ENCODE measurements at places on chromosomes 5 and 9. TPM values are rescaled to one million over a fixed set of nuclear protein-coding genes. Genes with fewer than 3 reads are reported as not detected.

Gene PCDH1
- total RNA-seq = 6.3 TPM

Gene GEMIN5
- 11.4 TPM for total RNA-seq

Gene SYNPO
- total RNA-seq = not detected

Gene SLC34A3
- total RNA-seq = 0.11 TPM

Gene ARL15
- total RNA-seq = 29.4 TPM

Gene LCN10
- total RNA-seq = not detected

Gene RXFP3
- not detected for total RNA-seq

Gene FST
- 26.6 TPM for total RNA-seq

Gene IFNB1
- total RNA-seq = not detected

Gene ZFP37
- 0.33 TPM for total RNA-seq

Gene TMEM215
- total RNA-seq = not detected

Gene LHX3
- not detected for total RNA-seq

Gene ITK
- not detected for total RNA-seq

Gene TUSC1
- 18.1 TPM for total RNA-seq

Gene SYK
- 0.33 TPM for total RNA-seq

Gene TYRP1
- 0.33 TPM for total RNA-seq

Gene LOX
- 7.9 TPM for total RNA-seq

Gene INSL6
- not detected for total RNA-seq

Gene PFN3
- not detected for total RNA-seq

Gene MFAP3
- 78.5 TPM for total RNA-seq

Gene CATSPER3
- not detected for total RNA-seq

Gene OTULINL
- 27.5 TPM for total RNA-seq

Gene GABRA1
- total RNA-seq = not detected

Gene WWC1
- total RNA-seq = 24.3 TPM

Gene CSF2
- total RNA-seq = not detected

Gene CKS2
- 64.0 TPM for total RNA-seq

Gene FBXO10
- 8.6 TPM for total RNA-seq

Gene PNPLA7
- 4.7 TPM for total RNA-seq

Gene SLC27A4
- total RNA-seq = 9.0 TPM

Gene CHSY3
- 9.5 TPM for total RNA-seq

All from placental epithelial cell (primary cell).